Left kidney (tissue), 8 donors: ENCODE measurements at places on chromosomes 2 and 18.

- DNase-seq = no peak
Measured at GRCh38 chr18:12098374-12098773, 4.7 kb downstream of the ANKRD62 start.

DNA sequence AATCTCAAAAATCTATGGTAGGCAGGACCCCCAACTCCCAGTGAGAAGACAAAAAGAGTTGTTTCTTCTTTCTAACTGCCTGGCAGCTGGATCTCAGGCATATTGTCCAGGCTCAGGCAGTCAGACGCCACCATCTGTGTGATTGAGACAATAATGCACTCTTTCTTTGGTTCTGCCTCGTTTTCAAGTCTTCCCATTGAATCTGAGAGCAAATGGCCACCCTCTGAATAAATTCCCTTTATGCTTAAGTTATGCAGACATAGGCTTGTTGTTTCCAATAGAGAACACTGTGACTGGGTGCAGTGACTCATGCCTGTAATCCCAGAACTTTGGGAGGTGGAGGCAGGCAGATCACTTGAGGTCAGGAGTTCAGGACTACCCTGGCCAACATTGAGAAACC is 15.3 kb upstream of the CD207 start:
- no peak for DNase-seq

GRCh38 chr2:238399094-238399493 is 27.6 kb upstream of the ASB1 start:
- no peak for DNase-seq

- no peak for DNase-seq
Measured at GRCh38 chr2:133941666-133942065, 312.2 kb upstream of the MGAT5 start.

DNA sequence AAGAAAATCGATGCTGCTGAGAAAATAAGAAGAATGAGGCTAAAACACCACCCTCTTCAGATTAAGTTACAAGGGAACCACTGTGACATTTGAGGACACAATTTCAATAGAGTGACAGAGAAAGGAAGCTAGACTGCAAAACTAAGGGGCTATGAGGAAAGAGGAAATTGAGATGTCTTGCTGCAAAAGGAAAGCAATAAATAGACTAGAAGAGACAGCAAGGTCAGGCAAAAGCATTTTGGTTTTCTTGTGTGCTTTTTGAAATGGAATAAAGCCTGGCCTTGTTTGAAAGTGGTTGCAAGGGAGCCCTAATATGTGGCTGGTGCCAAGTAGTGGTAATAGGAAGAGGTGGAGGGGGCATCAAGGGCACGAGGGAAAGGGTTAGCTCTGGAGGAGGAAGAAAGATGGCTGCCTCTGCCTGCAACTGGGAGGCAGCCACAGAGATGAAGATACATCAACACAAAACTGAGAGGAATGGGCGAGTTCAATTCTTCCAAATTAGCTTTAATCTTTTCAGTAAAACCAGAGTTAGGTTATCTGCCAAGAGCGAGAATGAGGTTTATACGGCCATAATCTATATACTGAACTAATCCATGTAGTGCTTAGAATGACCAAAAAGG is 1.2 kb upstream of the MRO start:
- no peak for DNase-seq

DNA sequence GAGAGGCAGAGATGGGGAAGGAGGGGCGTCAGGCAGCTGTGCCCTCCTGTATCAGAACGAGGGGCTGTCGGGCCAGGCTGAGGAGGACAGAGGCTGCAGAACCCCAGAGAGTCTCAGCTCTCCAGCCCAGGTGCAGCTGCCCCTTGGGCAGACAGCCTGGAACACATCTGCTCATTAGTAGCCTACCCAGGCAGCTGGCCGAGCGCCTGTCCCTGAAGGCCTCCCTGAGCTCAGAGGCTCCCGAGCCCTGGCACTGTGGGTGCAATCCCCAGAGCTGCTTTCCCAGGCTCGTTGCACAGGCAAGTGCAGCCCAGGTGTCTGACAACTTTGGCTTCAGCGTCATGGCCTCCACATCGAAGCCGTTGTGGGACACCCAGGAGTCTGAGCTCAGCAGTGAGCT is 13.1 kb upstream of the TMEM185B start:
- DNase-seq = no peak

DNA sequence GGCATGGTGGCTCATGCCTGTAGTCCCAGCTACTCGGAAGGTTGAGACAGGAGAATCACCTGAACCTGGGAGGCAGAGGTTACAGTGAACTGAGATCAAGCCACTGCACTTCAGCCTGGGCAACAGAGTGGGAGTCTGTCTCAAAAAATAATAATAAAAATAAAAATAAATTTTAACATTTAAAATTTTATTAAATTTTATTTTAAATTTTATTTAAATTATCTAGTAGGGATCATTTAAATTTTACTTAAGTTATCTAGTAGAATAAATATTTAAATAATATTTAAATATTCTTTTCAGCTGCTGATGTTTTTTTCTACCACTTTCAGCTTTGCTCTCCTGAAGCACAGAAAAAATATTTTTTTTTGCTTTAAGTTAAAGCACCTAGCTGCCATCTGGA is 10.4 kb downstream of the COBLL1 start:
- no peak for DNase-seq

DNA sequence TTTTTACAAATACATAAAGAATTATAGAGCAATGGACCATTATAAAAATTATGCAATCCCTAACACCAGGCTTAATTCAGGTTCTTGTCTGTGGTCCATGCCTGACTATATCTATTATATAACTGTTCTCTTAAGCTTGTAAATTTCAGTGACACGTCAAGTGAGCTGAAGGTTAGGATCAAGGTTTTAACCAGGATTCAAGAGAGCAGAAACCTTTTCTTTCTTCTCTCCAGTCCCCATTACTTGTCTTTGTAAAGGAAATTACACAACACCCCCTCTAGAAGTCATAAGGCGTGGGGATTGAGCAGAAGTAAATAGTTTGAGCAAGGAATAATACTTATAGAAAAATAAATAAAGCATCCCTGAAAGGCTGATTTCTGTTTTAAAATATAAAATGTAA is 122.0 kb downstream of the ZNF521 start:
- no peak for DNase-seq

DNA sequence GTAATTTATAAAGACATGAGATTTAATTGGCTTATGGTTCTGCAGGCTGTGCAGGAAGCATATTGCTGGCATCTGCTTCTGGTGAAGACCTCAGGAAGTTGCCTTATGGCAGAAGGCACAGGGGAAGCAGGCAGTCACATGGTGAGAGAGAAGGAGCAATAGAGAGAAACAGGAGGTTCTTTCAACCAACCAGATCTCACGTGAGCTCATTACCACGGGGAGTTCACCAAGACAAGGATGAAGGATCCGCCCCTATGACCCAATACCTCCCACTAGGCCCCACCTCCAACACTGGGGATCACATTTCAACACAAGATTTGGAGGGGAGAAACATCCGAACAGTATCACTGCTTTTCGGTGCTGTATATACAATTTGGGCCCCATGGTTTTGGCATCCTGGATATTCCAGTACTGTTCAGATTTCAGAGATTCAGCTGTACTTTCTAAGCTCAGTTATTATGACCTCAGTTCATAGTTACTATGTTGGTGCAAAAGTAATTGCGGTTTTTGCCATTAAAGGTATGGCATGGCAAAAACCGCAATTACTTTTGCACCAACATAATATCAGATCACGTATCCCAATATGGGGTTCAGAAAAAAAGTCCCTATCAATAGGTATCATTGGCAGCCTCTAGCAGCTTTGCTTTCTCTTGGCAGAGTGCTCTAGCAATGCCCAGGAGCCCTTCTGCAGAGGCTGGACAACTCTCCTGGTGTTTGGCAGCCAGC is 189.6 kb upstream of the SIX3 start:
- no peak for DNase-seq

DNA sequence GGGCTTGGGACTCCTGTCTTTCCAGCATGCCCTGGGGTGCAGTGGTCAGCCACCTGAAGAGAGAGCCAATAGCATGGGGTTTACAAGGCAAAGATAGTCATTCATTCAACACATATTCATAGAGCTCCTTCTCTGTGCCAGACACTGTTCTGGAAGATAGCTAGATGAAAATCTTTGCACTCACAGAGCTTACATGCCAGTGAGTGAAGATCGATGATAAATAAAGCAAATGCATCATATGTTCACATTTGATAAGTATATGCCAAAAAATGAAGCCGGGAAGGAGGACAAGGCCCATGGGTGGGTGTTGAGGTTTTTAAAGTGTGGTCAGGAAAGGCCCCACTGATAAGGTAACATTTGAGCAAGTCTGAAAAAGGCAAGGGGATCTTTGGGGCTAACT is 130.8 kb upstream of the CDCA7 start:
- no peak for DNase-seq

DNA sequence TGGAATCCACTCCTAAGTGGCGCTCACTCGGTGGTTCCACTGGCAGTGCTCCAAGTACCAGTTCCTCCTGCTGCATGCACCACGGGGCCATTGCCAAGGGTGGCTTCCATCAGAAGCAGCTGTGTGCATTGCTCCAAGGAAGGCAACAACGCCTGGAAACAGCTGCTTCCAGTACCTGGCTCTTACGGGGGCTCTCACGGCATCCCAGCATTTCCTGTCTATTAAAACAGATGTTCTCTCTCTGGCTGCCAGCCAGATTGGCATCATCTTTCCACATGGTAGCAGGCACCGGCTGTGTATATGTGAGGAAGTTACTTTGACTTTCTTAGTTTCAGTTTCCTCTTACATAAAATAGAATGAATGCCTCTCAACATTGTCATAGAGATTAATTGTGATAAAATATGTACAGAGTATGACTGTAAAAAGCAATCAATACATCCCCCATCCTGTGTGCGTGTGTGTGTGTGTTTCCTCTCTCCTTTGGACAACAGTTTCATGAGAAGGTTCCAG is 84.9 kb downstream of the CMPK2 start:
- DNase-seq = peak; percentile 84

DNA sequence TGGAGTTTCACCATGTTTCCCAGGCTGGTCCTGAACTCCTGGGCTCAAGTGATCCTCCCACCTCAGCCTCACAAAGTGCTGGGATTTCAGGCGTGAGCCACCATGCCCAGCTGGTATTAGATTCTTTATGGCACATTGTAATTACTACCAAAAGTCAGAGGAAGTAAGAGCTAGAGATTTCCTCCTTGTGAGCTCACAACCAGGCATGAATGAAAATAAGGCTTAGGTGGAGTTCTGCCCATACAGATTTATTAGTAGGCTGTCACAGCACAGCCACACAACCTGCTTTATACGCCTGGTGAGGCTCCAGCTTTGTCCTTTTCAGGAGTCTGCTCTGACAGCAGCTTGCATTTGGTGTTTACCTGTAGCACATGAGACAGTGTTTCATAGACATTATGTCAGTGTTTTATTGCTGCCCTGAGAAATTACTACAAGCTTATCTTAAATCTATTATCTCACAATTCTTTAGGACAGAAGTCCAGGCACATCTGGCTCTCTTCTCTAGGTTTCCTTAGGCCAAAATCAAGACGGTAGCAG is 156.6 kb downstream of the TANC1 start:
- DNase-seq = no peak

DNA sequence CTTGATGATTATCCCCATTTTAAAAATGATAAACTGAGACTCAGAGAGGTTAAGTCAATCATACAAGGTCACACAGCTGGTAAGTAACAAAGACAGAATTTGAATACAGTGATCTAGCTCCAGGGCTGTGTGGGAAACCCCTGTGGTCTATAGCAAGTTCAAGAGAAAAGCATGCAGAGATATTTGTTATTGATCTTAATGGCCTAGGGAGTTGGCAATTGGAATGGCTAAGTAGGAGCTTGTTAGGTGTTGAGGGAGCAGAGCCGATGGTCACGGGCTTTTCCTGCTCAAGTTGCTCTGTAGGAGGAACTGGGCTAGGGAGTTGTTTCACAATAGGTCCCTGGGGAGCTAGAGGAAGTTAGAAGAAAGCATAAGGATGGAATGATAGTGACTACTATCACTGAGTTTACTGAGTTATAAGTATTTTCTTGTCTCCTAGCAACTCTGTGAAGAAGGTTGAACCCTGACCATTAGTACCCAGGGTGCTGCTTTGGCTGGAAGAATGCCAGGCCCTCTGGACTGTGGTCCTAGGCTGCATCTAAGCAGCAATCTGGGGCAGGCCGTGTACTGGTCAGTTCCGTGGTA is 30.0 kb downstream of the RNF125 start:
- DNase-seq = no peak

DNA sequence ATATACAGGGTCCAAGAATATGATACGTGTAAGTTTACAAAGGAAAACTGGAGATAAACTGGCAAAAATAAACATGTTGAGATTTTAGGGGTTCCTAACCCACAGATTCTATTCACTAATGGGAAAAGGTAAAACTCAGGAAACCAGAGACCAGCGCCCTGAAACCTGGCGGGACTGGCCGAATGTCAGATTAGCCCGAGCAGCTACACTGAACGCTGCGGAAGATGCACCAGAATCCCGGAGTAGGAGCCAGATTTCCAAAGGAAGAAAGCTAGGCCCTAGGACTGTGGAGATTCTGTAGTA is 679 bp upstream of the WDR75 start:
- no peak for DNase-seq

DNA sequence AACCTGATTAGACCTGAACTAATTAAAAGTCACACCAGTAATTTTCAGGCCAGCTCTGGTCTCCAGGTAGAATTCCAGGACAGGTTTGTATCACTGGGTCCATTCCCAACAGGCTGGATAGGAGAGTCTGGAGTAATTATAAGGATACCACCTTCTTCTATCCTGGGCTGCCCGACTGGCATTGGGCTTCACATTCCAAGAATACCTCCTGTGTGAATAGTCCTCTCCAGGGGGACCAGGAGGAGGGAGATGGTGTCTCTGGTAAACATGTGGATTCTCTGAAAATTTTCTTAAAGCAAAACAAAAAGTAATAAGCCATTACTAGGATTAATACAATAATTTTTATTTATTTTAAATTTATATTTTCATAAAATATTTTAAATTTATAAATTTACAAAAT is 17.3 kb downstream of the DUSP11 start:
- DNase-seq = no peak

DNA sequence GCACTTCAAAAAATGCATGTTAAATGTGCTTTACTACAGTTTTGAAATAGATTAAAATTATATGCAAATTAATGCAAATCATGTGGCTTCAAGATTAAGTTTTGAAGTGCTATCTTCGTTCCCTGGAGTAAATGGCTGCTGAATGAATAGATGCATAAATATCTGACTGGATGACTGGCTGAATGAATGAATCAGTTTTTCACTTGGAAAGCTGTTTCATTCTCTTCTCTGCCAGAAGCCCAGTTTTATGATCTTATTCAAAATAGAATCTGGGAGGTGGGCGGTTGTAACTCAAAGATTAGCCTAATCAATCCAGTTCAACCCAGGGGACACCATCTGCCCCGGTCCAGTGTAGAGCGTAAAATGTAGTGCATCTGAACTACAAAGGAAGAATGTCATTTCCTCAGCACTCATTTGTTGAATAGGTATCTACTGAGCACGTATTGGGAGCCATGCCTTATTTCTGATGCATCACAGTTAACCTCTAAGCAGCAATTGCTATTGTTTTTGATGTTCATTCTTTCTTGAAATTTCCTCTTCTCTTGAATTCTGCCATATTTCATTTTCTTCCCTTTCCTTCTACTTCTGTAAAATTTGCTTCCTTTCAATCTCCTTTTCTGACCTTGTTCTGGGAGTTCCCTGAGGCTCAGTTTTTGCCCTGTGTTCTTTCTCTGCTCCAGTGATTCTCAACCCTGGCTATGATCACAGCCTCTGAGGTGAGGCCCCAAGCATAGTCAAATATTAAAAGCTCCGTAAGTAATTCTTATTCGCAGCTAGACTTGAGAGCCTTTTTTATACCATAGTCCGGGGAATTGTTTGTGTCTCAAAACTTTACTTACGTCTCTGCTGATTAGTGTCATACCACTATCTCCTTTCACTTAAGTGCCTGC is 282.7 kb downstream of the PARD3B start:
- peak; percentile 36 for DNase-seq
